GM18507 (cell line): ENCODE measurements at places on chromosomes 7 and 10.
A peak's percentile ranks its signal among the peaks of the same experiment; 100 is the strongest.

GRCh38 chr10:76350583-76350982, 919.2 kb downstream of the LRMDA start:
- DNase-seq, result no peak

DNA sequence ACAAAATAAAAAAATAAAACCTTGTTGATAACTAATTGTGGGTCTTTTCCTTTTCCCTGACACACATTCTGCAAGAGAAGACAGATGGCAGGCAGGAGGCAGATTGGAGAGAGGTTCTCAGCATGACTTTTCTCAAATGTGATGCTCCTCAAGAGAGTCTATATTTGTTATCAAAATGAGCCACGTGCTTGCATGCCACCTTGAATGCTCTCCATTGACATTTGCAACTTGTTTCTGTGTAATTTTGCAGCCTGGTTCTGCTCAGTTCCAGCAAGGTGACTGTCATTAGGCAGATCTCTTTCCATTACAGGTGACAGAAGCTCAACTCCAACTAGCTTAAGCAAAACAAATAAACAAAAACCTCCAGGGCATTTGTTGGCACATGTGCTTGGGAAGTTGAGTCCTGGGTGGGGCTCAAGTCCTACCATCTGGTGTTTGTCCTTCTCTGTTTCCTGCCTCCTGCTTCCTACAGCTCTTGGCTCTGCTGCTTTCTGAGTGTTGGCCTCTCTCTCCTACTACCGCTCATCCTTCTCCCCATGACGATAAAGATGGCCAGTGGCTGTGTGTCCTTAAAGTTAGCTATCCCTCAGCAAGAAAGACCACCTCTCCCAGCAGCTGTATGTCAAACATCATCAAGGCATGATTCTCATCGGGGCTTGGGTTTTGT, 56.7 kb downstream of the GRK5 start:
- no peak for DNase-seq

- DNase-seq, result no peak
Measured at GRCh38 chr10:124336186-124336585, 82.5 kb downstream of the OAT start.

GRCh38 chr10:1364151-1364910, 308.1 kb downstream of the WDR37 start:
- no peak for DNase-seq

- DNase-seq, result no peak
Measured at GRCh38 chr7:19617901-19618300, 90.9 kb downstream of the POLR1F start.

DNA sequence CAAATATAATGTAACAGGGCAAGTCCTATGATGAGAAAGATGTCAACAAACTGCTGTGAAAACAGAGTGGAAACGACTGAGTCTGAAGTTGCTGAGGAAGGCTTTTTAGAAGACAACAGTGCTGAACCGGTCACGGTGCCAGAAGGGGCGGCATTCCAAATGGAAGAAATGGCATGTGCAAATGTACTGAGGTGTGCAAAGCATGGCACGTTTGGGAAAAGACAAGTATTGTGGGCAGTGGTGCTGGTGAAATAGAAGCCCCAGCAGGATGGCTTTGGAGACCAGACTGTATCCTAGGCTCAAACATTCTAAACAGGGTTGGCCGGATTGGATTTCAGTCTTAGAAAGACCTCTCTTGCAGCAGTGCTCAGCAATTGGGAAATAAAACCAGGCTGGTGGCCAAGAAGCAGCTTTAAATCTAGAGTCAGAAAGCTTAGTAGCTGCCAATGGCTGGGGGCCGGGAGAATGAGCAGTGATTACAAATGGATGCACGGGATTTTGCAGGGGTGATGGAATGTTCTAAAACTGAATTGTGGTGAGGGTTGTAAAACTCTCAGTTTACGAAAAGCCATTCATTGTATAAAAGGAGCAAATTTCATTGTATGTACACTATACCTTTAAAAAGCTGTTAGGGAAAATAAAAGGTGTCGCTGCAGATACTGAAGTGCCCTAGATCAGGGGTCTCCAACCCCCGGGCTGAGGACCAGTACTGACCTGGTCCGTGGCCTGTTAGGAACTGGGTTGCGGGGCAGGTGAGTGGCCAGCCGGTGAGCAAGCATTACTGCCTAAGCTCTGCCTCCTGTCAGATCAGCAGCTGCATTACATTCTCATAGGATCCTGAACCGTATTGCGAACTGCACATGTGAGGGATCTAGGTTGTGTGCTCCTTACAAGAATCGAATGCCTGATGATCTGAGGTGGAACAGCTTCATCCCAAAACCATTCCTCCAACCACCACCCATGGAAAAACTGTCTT, 141.6 kb downstream of the HIBADH start:
- DNase-seq, result no peak

DNA sequence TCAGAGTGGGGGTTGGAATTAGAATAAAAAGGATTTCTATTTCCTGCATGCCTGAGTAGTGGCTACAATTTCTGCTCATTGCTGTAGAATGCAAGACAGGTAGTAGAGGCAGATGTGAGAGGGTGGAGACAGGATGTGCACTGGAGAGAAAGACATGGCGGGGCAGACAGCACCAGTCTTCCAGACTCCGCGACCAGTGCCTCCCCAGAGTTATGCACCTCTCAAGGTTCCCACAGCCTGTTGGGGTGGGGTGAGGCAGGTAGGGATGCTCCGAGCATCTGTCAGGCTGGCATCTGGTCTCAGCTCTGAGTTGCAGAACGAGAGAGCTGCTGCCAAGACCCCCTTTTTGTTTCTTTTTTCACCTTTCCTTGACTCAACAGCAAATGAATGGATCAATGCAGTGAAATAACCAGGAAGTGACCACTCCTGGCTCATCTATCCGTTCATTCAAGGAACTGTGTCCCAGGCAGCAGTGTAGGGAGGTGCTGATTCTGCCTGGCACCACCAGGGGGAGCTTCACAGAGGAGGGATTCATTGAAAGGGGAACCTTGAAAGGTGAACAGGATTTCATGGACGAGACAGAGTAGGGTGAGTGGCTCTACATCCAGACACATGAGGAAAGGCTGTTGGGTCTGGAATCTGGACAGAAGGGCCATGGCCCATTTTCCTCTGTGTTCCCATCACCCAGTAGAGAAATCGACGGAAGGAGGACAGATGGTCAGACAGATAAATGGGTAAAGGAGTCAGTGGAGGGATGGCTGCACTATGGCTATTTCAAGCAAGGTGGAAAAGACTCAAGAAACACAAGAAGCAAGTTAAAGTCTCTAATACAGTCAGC, 17.2 kb upstream of the SLC18A3 start:
- DNase-seq, result peak; percentile 51

DNA sequence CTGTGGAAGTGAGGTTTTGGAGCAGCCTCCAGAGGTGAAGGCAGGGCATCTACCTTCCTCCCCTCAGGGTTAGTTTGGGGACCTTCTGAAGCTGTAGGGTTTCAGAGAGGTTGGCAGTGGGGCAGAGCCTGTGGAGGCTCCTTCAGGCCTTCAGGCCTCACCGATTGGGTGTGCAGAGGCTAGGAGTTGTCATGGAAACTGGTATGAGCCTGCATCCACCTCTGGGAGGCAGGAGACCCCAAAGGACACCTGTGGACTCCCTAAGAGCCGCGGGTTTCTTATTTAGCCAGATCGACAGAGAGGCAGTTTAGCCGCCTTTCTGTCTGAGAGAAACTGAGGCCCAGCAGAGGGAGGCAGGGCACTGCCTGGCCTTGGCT, 2.0 kb downstream of the LZTS2 start:
- DNase-seq, result no peak

GRCh38 chr10:58143944-58144343, 123.8 kb downstream of the IPMK start:
- no peak for DNase-seq

DNA sequence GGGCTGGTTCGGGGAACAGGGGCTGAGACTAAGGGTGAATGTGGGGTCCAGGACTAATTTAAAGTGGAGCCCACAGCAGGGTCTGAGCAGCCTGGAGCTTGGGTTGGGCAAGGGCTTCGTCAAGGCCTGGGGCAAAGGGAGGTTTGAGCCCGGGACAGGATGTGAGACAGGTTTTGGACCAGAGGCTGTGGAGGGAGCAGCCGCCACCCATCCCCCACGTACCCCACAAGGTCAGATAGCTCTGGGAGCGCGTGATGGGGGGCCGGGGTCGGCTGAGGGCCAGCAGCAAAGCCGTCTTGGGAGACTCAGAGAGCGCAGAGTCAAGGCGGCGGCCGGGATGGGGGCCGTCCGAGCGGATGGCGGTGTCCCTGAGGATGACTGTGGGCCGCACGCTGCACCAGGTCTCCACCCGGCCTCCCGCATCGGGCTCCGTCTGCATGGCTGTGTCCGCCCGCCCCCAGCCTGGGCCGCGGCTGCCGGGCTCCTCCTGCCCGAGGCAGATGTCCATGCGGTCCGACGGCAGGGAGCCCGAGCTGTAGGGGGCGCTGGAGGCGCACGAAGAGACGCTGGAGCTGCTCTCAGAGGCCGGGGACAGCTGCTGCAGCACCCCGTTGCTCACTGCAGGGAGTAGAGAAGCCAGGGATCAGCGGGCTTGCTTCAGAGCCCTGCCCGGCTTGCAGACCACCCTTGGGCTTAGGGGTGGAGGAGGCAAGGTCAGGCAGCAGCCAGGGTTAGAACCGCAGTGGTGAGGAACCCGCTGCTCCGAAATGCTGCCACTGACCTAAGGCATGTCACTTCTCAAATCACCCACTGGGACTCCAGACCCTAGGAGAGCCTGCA, 12.1 kb downstream of the PDZD7 start:
- DNase-seq, result peak; percentile 50

DNA sequence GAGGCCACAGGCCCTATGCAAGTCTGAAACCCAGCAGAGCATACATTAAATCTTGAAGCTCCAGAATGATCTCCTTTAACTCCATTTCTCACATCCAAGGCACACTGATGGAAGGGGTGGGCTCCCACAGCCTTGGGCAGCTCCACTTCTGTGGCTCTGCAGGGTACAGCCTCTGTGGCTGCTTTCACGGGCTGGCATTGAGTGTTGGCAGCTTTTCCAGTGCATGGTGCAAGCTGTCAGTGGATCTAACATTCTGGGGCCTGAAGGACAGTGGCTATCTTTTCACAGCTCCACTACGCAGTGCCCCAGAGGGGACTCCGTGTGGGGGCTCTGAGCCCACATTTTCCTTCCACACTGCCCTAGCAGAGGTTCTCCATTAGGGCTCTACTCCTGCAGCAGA, 265.7 kb upstream of the MAGI2 start:
- DNase-seq, result no peak

DNA sequence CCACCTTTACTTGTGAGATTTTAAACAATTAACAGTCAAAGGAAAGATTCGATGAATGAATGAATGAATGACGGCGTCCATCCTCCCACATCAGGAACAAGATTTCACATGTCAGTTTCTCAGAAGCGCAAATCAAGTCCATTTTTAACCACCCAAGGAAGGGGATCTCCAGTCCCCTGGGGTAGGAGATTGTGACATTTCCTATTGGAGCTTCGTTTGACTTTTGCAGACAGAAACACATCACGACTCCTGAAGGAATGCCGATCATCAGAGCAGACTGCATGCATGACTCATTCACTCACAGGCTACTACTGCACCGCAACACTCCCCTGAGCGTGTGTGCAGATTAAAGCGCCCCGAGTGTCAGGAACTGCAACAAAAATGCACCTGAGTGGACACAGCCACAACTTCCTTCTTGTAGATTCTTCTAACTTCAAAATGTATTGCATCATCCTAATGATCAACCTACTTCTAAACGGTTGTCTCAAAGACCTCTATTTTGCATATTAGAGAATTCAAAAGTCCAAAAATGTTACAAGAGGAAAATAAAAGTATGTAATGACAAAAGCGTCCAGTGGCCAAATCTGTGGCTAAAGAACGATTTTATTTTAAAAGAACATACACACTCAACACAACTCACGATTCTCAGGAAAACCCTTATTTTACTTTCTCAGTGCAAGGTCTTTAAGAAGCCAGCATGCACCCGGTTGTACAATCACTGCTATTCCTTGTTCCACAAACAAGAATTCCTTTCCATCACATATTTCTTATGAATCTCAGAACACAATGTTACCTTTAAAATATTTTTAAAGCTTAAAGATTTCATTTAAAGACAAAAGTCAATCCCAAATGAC, 172.6 kb downstream of the FAM107B start:
- DNase-seq, result peak; percentile 28

DNA sequence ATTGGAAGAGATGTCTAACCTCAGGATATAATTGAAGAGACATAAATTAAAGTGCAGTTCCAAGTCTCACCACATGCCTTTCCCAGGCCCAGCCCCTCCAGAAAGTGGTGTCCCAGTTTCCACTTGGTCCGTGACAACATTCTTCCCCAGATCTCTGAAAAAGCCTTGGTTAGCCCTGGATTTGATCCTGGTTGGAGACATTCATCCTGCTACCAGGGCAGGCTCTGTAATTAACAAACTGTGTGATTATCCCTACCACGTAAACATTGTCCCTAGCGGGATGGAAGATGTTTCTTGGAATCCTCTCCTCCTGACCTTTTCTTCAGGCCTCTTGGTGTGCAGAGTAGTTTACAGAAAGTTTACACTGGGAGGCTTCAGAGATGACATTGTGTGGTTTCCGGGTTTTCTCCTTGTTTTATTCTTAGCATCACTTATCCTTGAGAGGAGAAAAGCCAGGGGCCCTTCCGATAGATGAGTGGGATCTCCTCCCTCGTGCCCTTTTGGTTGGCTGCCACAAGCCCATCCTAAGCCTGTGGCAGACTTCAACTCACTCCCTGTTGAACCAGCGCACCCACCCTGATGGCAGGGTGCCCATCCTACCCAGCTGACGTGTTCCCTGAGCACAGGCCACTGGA, 83.8 kb downstream of the COL13A1 start:
- no peak for DNase-seq

DNA sequence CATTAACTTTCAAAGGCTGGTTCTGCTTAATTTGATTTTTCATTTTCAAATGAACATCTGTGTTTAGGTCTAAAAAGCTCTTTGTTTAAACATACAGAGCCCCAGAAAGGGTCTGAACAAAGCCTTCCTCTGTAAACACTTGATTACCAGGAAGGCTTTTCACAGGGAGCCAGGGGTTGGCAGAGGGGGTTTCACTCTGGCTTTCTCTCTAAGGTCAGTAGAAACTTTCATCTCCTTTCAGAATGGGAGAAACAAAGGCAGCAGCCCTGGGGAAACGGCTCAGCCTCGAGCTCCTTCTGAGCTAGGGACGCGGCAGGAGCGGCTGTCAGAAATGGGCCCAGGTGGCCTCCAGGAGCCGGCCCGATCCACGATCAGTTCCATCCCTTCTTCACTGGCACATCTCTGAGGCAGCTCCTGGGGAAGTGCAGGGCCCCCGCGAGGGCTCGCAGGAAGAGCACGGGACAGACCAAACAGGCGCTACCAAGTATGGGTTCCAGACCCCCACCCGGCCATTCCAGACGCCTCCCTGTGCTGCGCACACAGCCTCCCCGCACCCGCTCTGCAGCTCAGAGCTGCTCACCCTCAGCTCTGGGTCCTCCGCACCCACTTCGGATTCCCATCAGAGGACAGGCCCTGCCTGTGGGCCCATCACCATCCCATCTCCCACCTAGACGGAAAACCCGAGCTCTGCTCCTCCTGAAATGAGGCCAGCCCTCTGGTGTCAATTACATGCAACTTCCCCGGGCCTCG, 124.1 kb downstream of the MAD1L1 start:
- DNase-seq, result no peak

DNA sequence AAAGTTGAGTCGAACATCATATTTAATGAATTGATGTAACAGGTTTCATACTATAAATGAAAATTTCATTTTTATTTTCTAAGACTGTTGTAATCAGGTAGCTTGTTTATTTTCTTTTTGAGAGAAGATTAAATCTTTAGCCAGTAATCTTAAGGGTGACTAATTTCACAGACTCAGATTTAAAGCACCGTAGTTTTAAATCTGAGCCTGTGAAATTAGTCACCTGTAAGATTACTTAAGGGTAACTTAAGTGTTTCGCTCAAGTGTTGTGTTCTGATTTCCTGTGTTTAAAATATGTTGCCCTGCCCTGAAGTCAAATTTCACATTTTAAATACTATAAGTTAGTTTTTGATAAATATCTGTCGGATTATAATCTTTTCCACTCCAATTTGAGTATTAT, 35.8 kb upstream of the TMEM236 start:
- no peak for DNase-seq
